Vagina (tissue), 2 donors: ENCODE measurements at places on chromosomes 4 and X.

- no peaks in the 10 kb centered on the region for H3K36me3 ChIP-seq
- no peak for DNase-seq
- peaks cover 35% of the 10 kb centered on the region for H3K4me1 ChIP-seq
- H3K4me3 ChIP-seq, result no peak overlapping the region
- no peak overlapping the region for H3K27ac ChIP-seq
Observed at GRCh38 chr4:102525097-102525496, 23.9 kb downstream of the NFKB1 start.

- no peak overlapping the region for H3K4me3 ChIP-seq
- no peaks in the 10 kb centered on the region for H3K36me3 ChIP-seq
- DNase-seq, result no peak
Observed at GRCh38 chr4:83019794-83020494, 9.3 kb upstream of the LIN54 start.

DNA sequence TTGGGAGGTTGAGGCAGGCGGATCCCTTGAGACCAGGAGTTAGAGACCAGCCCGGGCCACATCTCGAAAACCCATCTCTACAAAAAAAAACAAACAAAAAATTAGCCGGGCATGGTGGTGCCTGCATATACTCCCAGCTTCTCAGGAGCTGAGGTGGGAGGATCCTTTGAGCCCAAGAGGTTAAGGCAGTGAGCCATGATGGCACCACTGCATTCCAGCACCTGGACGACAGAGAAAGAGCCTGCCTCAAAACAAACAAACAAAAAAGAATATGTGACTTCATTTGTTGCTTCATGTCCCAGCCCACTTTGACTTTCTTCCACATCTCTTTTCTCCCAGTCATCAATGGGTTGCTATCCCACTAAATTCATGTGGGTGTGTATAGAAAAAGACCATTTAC lies 79.7 kb downstream of the BCOR start:
- peaks cover 9% of the 10 kb centered on the region for H3K4me1 ChIP-seq
- no peak overlapping the region for H3K27ac ChIP-seq
- no peaks in the 10 kb centered on the region for H3K27me3 ChIP-seq
- DNase-seq, result no peak
- H3K36me3 ChIP-seq, result no peaks in the 10 kb centered on the region

DNA sequence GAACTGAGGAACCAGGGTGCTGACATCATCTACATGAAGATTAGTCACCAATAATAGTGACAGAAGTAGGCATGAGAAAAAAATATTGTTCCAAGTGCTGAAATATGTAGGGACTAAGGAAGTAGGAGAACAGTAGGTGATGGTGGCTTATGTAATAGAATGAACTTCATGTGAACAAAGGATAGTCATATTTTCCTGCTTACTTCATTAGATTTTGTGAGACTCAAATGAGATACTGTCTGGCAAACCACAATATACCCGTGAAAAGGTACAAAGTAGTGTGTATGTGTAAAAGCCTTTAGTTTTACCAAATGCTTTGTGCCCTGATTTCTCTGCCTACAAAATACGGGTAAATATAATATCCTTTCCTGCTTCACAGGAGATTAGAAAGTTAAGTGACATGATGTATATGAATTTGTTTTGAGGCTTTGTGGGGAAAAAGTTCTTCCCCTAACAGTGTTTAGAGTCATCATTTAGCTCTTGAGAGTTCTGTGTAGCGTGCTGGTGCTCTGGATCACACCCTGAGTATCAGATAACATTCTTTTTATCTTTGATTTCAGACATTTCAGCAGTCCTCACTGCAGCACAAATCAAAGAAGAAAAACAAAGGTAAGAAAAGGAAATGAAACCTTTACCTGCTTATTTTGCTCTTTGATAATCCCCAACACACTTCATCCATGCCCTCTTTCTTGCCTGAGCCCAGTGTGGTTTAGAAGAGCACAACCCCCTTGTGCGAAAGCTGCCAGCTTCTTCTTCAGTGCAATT lies 67.9 kb downstream of the KLHL34 start:
- no peaks in the 10 kb centered on the region for H3K4me1 ChIP-seq
- H3K4me3 ChIP-seq, result no peak overlapping the region
- no peak overlapping the region for H3K27ac ChIP-seq
- no peaks in the 10 kb centered on the region for H3K36me3 ChIP-seq

DNA sequence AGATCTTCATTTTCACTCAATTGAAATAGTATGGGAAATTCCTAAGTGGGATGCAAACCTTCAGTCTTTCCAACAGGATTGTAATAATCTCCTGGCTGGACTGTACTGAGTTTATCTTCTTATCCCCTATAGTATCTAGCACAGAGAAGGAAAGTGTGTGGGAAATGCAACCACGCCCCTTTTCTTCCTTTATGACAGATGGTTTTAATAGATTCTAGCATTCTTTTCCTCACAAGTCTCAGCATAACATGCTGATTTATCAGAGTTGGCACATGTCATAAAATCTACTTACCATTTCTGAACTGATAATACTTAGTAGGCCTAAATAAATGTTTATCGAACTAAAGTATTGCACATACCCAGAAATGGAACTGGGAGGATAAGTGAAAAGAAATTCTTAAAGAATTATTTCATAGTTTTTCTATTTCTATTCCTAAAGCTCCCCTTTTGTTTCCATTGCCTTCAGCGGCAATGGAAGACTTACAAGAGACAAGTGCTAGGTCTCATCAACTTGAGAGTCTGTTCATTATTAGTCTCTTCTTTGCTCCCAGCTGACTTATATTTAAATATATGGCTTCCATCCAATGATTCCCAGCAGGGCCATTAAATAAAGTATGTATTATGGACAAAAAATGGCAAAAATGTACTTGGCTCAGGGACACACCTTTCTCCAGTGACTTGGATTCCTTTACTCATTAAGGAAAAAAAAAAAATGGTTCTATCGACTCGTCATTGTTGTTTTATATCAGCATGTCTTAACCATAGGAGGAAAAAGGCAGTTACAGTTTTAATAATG lies 484.5 kb downstream of the IL1RAPL1 start:
- no peaks in the 10 kb centered on the region for H3K4me1 ChIP-seq
- H3K36me3 ChIP-seq, result no peaks in the 10 kb centered on the region
- no peak overlapping the region for H3K4me3 ChIP-seq
- no peak overlapping the region for H3K27ac ChIP-seq

DNA sequence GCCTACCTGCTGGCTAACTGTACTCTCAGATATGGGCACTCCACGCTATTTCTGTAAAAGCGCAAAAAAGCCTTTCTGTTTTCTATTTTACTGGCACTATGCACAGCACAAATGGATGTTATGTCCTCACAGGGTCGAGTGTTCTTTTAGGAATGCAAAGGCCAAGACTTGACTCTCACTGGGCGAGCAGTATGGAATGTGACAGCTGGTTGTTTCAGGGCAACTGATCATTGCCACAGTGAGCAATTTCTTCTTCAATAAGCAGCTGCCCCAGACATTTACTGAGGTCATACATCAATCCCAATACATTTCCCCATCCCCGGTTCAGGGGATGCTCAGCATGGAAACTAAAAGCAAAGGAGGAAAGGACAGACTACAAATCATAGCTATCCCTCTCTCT lies 58.2 kb downstream of the PDE5A start:
- no peaks in the 10 kb centered on the region for H3K27me3 ChIP-seq
- peak overlapping the region; percentile 9 for H3K27ac ChIP-seq
- peaks cover 17% of the 10 kb centered on the region for H3K4me1 ChIP-seq
- DNase-seq, result no peak
- no peak overlapping the region for H3K4me3 ChIP-seq
- no peaks in the 10 kb centered on the region for H3K36me3 ChIP-seq

GRCh38 chrX:101219116-101219863 lies at the start of gene DRP2:
Gene DRP2, plus strand, starts transcription at chrX:101219786. Its CDS starts 11,862 bp downstream, at chrX:101231648.
- DNase-seq, result no peak
- H3K27me3 ChIP-seq, result no peaks in the 10 kb centered on the region
- peak within 1 kb of the TSS; percentile 6 for H3K4me3 ChIP-seq
- no peaks in the 10 kb centered on the region for H3K4me1 ChIP-seq
- no peaks in the 10 kb centered on the region for H3K36me3 ChIP-seq

DNA sequence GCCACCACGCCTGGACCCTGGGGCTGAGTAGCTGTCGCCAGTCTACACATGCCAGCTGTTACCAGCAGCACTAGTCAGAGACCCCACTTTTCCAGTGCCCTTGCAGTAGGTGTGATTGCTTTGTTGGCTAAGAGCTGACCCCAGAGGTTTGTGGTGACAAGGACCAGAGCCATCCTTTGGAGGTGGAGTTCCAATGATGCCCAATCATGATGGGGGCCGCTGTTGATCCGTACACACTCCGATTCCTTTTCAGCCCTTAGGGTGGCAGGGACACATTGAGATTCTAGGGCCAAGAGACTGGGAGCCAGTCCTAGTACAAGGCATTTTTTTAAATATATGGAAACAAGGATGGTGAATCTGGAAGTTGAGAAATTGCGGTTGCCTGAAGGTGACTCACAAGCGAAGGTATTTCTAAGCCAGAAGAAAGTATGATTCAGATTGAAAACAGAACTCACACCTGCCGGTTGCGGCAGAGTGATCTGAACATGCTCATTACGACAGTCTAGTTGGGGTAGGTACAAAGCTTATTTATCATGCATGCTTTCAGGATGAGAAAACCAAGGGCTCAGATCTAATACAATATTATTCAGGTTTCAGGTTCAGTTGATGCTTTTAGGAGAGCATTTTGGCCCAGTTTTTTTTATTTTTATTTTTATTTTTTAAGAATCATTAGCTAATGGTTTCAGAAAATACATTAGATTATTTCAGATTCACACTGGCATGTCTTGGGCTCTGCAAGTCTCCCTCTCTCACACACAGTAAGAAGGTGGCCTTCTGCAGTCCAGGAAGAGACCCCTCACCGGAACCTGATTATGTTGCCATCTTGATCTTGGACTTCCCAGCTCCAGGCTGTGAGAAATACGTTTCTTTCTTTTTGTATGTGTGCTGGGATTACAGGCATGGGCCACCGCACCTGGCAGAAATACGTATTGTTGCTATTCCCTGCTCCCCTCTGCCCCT lies 43.4 kb downstream of the SHROOM2 start:
- no peaks in the 10 kb centered on the region for H3K4me1 ChIP-seq
- no peak overlapping the region for H3K4me3 ChIP-seq
- no peak overlapping the region for H3K27ac ChIP-seq
- no peak for DNase-seq
- no peaks in the 10 kb centered on the region for H3K27me3 ChIP-seq

DNA sequence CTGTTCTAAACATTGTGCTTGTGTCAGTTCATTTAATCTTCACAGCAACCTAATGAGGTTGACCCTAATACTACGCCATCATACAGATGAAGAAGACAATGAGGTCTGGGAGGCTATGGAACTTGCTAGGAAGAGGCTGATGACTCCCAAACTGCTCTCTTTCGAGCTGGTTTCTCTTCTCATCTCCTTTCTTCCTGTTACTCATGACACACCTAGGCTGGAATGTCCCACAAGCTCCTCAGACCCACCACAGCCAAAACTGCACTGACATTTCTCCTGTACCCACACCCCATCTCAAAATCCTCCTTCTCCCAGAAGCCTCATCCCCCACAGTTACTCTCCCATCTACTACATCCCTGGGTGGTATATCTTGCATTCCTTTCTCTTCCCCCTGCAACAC lies 27.4 kb upstream of the PJA1 start:
- no peaks in the 10 kb centered on the region for H3K4me1 ChIP-seq
- H3K36me3 ChIP-seq, result no peaks in the 10 kb centered on the region
- no peak overlapping the region for H3K27ac ChIP-seq
- H3K27me3 ChIP-seq, result no peaks in the 10 kb centered on the region
- no peak for DNase-seq
- no peak overlapping the region for H3K4me3 ChIP-seq

- no peak overlapping the region for H3K4me3 ChIP-seq
- no peaks in the 10 kb centered on the region for H3K36me3 ChIP-seq
- peaks cover 20% of the 10 kb centered on the region for H3K4me1 ChIP-seq
- H3K27me3 ChIP-seq, result no peaks in the 10 kb centered on the region
- DNase-seq, result no peak
Observed at GRCh38 chr4:82753725-82754410, 44.7 kb downstream of the SCD5 start.

DNA sequence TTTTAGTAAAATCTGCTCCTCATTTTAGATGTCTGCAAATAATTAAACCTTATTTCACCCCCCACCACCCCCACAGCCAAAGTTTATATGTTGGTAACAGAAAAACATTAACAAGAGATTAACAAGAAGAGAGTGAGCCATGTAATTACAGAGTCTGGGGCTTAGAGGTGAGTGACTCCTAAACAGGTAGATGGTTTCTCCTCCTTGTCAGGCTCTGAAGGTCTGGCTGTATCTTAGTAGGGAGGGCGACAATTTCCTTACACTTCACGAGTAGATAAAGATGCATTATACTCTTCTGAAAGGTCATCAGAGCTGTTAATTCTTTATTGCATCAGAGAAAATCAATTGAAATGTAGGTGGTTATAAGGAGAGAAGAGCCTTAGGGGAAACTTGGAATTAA lies 171.8 kb upstream of the ANKRD50 start:
- H3K36me3 ChIP-seq, result no peaks in the 10 kb centered on the region
- no peak for DNase-seq
- H3K4me3 ChIP-seq, result no peak overlapping the region
- H3K4me1 ChIP-seq, result no peaks in the 10 kb centered on the region

GRCh38 chr4:74578329-74578728 lies 133.4 kb downstream of the AREG start:
- no peaks in the 10 kb centered on the region for H3K4me1 ChIP-seq
- H3K36me3 ChIP-seq, result no peaks in the 10 kb centered on the region
- no peak for DNase-seq
- no peak overlapping the region for H3K4me3 ChIP-seq
- H3K27me3 ChIP-seq, result no peaks in the 10 kb centered on the region

GRCh38 chr4:19327364-19327763 lies 924.3 kb upstream of the SLIT2 start:
- no peaks in the 10 kb centered on the region for H3K4me1 ChIP-seq
- no peak for DNase-seq
- H3K27me3 ChIP-seq, result no peaks in the 10 kb centered on the region
- H3K4me3 ChIP-seq, result no peak overlapping the region

GRCh38 chr4:179472164-179472563 lies 2029.9 kb upstream of the AGA start:
- H3K27me3 ChIP-seq, result no peaks in the 10 kb centered on the region
- DNase-seq, result no peak
- H3K4me1 ChIP-seq, result no peaks in the 10 kb centered on the region
- no peak overlapping the region for H3K4me3 ChIP-seq
- H3K36me3 ChIP-seq, result no peaks in the 10 kb centered on the region
- no peak overlapping the region for H3K27ac ChIP-seq

DNA sequence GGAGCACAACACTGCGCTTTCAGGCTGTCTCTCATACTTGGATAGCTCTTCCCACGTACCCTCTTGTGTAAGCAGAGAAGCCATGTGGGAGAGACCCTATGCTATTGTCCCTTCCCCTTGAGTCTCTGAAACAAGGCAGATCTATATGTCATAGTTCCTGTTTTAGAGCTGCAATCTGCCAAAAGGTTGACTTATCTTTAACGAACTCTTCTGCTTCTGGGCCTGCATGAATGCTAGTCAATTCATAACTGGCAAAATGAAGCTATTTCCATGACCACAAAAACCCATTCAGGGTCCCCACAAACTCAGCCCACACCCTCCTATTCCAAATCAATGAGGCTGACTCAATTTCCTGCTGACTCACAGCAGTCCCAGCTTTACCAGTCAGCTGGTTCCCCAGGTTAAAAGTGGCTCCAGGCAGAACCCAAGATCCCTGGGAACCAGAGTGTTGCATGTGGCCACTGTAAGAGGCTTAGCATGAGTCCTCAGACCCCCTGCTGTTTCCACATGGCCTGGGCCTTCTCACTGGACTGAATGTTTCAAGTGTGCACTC lies 25.3 kb upstream of the SOD3 start:
- peaks cover 24% of the 10 kb centered on the region for H3K4me1 ChIP-seq
- no peaks in the 10 kb centered on the region for H3K27me3 ChIP-seq
- no peak for DNase-seq
- H3K4me3 ChIP-seq, result no peak overlapping the region
- no peaks in the 10 kb centered on the region for H3K36me3 ChIP-seq
- H3K27ac ChIP-seq, result peak overlapping the region; percentile 29

GRCh38 chr4:97978791-97979488 lies 164.3 kb downstream of the STPG2 start:
- DNase-seq, result no peak
- no peaks in the 10 kb centered on the region for H3K4me1 ChIP-seq
- H3K27me3 ChIP-seq, result no peaks in the 10 kb centered on the region
- no peak overlapping the region for H3K27ac ChIP-seq
